Activated CD4-positive, alpha-beta T cell treated with anti-CD3 and anti-CD28 coated beads for 36 hours (primary cell): ENCODE measurements at places on chromosomes 1 and 21. TPM values are rescaled to one million over a fixed set of nuclear protein-coding genes. Genes with fewer than 3 reads are reported as not detected.
A peak's percentile ranks its signal among the peaks of the same experiment; 100 is the strongest.

- no peak for DNase-seq
Measured at GRCh38 chr1:3889936-3890335, 10.1 kb downstream of the C1orf174 start.

DNA sequence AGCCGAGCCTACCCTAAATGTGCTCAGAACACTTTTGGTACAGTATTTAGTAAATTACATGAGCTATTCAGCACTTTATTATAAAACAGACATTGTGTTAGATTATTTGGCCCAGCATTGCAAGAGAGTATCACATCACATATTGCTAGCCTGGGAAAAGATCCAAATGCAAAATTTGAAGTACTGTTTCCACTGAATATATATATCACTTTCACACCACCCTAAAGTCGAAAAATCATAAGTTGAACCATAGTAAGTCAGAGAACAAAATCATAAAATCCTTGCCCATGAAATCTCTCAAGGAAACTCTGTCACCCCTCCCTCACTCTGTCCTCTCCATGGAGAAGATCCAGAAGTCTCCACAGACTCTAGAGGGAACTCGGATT, 33.1 kb downstream of the RGS8 start:
- no peak for DNase-seq

DNA sequence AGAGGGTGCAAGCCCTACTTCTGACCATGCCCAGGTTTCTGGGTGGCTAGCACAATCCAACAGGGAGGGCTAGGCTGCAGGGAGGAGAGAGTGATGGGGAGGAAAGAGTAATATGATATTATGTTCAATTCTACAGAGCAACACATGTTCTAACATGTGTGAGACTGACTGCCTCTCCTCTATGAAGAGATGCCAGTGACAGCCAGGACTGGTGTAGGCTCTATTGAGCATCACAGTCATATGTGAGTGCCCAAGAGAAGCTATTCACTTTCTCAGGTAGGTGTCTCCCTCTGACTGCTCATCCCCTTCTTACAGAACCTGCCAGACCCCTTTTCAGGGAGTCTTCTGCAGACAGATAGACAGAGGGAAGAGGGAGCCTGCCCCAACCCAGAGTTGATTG, 446.1 kb downstream of the SIPA1L2 start:
- no peak for DNase-seq

GRCh38 chr1:20633190-20634064, at the start of gene PINK1:
PINK1 (plus strand) TSS chr1:20633458; CDS start chr1:20633549, 91 bp downstream.
- peak; percentile 91 for DNase-seq

DNA sequence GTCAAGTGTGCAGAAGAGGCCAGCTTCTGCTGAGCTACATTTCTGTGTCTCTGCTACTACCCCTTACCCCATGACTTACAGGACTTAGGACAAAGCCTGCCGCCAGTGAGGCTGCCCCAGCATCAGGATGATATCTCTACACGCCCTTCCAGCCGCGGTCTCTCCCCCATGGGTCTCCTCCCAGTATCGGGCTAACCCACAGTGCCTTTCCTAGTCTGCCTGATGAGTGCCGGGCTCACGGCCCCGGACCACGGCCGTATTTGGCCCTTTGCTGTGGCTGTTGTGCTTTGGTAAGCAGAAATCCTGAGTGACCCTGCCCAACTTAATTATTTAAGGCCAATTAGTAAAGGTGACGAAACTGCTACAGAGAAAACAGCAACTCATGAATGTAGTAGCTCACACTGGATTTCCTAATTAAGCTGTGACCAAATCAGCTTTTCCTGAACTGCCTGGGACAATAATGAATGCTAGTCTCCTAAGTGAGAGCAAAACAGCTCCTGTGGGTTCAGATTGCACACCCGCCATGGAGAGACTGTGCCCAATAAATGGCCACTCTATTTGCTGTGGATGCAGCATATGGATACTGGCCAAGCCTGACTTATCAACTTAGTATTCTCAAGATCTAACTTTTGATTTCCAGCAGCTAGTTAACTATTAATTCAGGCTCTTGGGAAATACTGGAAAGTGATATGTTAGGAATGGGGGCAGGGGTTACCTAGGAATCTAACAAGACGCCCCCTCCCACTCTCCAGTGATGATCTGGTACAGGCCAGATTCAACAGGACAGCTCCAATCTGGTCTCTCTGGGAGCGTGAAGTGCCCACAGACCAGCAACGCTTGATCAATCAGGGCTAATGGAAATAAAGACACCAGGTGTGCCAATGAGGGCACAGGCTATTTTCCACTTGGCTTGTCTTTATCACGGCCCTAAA, 123.3 kb upstream of the IFFO2 start:
- no peak for DNase-seq

DNA sequence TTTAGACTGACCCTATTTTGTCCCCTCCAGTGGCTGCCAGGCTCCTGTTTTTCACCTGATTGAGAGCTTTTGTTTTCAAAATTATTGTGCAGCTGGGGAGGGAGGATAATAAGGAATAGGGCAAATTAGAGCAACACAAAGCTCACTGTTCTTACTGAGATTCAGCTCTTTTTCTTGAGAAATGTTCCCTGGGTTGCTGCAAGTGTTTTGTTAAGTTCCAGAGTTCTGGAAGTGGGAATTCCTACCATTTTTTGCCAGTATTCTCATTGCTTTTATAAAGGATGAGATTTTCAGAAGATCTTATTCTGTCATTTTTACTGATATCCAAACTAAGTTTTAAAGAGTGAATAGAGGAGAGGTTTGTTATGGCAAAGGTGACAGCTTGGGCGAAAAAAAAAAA, 417.7 kb downstream of the SIPA1L2 start:
- DNase-seq, result no peak

The PIK3R3 gene
- total RNA-seq, result 0.78 TPM

The LAMTOR2 gene
- total RNA-seq, result 50.3 TPM

The FMO4 gene
- total RNA-seq, result 2.8 TPM

The SZT2 gene
- 33.6 TPM for total RNA-seq
